Stimulated activated CD8-positive, alpha-beta memory T cell treated with anti-CD3 and anti-CD28 coated beads, Interleukin-2, amount 100 ng/mL, for 1 hour (primary cell): ENCODE measurements at places on chromosomes 11 and 22.

GRCh38 chr11:2464451-2465165 is 19.8 kb downstream of the KCNQ1 start:
- no peak for DNase-seq

GRCh38 chr11:100735949-100736675 is 49.0 kb downstream of the ARHGAP42 start:
- no peak for DNase-seq

DNA sequence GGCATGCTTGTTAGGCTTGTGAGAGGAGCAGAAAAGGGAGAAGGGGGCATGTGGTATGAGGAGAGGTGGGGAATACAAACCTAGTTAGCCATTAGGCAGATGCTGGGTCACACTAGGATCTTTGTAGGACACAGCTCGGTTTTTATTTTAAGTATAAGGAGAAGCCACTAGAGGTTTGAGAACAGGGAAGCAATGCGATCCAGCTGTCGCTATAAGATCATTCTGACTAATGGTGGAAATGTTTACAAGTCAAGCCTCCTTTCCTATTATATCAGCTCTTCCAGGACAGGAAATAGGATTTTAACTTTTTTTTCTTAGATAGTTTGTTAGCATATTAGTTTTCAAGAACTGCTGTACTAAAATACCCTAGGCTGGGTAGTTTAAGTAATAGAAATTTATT is 609.9 kb downstream of the INSC start:
- no peak for DNase-seq

DNA sequence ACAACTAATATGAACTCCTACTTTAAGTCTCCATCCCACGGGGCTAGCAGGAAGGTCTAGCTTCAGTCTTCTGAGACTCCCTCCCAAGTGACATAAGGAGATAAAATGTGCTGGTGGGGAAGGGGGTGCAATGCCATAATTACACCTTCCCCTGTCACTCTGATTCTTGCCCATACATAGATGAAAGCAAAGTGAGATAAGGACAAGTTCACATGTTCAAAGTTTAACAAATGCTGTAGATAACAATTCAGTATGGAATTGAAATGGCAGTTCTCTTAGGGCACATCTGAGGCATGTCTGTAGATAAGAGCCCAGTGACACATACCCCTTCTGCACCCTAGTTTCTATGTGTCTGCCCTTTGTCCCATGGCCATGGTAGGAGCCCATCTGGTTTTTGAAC is 38.2 kb upstream of the PANX1 start:
- DNase-seq = no peak

DNA sequence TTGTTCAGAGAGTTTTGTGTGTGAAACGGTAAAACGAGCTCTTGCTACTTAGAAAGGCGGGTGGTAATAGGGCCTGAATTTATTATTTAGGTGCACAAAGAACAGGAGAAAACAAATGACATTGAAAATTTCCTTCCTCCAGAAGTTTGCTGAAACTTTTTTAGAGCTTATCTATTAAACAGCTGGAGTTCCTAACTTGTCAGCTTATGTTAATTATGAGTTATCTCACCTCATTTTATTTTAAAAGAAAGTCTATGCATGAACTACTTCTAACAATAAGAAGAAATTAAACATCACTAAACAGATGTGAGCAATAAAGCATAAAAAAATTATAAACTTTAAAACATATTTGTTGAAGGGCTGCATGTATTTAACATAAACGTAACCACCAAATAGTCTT is 373.9 kb upstream of the ANO3 start:
- DNase-seq = no peak
